Stimulated activated CD4-positive, alpha-beta T cell treated with anti-CD3 and anti-CD28 coated beads, Interleukin-15, amount 100 ng/mL, for 1 hour (primary cell): ENCODE measurements at places on chromosomes 6 and 20.

- DNase-seq = no peak
Measured at GRCh38 chr6:10511477-10511876, 9.7 kb upstream of the GCNT2 start.

DNA sequence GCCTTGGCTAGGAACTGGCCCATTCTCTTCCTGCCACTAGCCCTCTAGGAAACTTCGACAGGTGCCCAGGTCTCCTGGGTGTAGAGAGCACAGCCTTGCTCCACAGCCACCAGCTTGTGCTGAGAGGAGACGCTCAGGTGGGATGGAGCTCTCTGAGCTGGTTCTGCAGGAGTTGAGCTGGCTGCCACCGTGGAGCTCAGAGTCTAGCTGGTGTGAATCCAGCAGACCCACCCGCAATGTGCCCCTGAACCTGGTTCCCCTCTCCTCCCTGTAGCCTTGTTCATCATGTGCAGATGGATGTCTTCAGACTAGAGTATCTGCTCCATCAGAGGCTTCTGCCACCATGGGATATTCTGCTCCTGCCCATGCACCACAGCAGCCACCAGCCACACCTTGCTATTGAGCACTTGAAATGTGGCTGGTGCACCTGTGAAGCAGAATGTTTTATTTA, 222.5 kb downstream of the SYNDIG1 start:
- DNase-seq = no peak

DNA sequence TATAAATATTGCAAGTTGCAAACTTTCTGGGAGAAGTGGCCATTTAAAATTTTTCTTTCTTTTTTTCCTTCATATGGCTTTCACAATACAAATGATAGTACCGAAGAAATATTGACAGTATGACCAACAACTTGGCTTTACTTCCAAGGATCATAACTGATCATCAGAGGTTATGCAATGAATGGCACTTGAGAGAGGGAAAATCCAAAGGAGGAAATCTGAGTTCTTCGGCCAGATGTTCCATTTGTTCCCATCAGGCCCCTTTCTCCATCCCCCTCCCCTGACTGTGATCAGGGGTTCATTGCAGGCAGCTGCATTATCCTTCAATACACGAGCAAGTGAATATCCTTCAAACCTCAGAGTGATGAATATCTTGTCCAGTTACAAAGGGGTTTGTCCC, 130.0 kb upstream of the UST start:
- no peak for DNase-seq

- no peak for DNase-seq
Measured at GRCh38 chr6:14695579-14695978, 550.3 kb upstream of the JARID2 start.

GRCh38 chr6:13380761-13381160, 52.4 kb upstream of the TBC1D7 start:
- DNase-seq = no peak

GRCh38 chr6:41162687-41163418, at the start of gene TREM2:
Gene TREM2 (minus strand): TSS chr6:41163116. CDS start chr6:41163082, 34 bp downstream.
- DNase-seq = no peak

DNA sequence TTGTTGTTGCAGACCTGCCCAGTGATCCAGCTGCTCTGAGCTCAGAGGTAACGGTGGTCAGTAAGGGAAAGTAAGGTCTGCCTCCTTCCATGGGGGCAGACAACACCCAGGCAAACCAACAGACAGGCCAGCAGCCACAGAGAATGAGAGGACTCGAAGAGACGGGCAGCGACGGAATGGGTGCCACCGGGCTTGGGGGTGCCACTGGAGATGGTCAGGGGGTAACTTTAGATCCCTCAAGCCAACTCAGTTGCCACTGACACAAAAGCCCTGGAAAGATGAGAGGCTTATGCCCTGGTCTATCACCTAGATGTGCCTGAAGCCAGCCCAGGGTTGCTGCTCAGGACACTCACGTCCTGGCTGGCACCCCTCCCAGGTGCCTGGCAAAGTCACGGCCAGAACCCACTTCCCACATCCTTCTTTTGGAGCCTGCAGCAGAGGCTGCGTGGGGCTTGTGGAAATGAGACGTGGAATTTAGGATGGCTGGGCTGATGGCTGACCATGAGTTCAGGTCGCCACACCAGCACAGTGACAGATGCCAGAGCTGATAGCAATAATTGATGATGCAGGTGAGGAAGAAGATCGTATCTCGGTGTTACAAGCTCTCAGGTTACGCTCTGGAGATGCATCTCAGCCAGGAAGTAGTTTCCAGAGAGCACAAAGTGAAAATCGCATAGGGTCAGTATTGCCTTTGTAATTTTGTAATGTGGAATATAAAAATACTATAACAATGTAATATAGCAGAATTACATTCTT, 209.1 kb downstream of the SYNDIG1 start:
- DNase-seq = no peak

DNA sequence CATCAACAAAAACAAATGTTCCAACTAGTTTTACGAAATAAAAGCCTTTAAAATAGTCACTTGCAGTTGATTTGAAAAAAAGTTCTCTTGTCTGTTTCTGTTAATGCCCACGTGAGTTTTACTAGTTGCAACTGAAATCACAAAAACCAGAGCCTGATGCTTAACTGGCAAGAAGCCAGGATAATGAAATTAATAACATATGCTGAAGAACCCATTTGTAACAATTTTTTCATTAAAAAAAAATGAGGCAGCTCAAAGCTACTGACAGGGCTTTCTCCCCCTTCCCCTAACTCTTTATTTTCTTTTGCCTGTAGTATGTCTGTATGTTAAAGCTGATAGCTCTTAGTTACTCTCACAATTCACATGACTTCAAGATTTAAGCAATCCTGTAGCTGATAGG, 132.7 kb upstream of the EYA4 start:
- no peak for DNase-seq

DNA sequence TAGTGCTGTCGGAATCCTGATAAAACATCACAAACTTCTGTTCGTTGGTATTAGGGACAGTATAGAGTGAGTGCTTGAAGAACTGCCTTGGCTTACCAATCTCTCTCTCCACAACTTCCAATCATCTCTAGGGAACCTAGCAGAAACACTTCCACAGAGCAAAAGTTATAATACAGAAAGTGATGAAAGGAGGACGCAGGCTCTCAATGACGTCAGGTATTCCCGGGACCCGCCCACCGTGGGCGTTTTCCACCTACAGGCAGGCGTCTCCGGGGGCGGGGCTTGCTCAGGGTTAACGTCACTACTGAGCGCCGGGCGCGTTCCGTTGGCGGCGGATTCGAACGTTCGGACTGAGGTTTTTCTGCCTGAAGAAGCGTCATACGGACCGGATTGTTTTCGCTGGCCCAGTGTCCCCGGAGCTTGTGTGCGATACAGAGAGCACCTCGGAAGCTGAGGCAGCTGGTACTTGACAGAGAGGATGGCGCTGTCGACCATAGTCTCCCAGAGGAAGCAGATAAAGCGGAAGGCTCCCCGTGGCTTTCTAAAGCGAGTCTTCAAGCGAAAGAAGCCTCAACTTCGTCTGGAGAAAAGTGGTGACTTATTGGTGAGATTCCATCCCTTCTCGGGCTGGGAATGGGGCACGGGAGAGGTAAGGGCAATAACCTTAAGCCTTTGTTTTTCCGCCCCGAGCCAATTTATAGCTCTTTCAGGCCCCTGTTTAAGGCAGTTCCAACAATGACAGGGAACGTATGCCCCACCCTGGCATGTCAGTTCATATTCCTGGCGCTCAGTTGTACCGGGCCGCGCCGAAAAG, at the start of gene CENPW:
CENPW (plus strand) TSS at position 320 of the 814 bp plus-strand sequence; CDS start at position 479, 159 bp downstream.
- DNase-seq = peak; percentile 70

DNA sequence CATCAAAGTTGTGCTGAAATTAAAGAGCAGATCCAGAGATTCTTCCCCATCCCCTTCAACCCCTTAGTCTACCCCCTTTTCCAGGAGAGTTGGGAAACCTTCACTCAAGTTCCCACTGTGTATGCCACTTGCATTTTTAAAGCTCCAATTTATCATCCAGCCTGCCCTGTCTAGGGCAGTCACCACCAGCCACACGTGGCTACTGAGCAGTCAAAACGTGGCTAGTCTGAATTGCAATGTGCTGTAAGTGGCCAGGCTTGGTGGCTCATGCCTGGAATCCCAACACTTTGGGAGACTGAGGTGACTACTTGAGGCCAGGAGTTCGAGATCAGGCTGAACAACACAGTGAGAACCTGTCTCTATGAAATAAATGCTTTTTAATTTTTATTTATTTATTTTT, 34.9 kb downstream of the ERGIC3 start:
- no peak for DNase-seq

- DNase-seq = no peak
Measured at GRCh38 chr6:14281811-14282660, 164.5 kb downstream of the CD83 start.
